ENCODE measurements at places on chromosomes 6 and 20.

DNA sequence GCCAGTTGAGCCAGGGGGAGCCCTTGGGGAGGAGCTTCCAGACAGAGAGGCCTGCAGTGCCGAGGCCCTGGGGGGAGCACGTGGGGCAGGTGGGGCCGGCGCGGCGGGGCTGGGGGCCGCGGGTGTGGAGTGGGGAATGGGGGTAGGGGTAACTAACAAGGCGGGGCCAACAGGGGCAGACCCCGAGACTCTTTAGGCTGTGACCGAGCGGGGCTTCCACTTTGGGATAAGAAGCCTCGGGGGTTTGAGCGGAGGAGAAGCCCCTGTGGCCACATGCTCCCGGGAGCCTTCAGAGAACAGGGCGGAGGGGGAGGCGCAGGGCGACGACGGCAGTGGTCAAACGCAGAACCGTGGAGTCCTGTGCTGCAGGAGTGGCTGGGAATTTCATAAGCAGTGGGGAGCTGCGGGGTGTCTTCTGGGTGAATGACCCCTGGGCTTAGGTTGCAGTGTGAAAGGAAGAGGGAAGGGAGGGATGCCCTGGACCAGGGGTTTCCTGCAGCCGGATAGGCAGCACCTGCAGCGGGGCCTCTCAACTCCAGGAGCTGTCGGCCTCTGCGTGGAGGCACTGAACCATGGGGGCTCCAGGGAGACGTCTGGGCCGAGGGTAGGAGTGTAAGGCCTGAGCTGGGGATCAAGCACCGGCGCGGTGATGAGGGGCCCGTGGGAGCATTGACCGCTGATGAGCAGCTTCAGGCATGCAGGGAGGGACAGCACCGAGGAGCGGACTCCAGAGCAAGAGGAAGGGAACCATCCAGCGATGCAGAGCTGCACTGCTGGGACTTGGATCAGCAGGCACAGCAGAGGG is 121.0 kb downstream of the SYNDIG1 start:
- no peak for DNase-seq

DNA sequence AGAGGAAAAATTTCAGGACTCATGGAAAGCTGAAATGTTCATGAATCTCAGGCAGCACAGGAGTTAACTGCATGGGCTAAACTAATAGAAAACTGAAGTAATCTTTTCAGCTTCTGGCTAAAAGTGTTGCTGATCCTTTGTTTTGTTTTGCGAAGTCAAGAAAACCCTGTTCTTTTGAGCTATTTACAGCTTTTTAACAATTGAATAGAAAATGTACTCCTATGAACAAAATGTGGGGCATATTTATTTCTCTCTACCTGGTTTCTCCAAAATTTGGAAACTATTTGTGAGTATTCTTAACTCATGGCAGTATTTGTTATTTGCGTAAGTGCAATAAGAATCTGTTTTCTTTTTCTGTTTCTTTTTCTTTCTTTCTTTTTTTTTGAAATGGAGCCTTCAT is 818.8 kb upstream of the CITED2 start:
- no peak for DNase-seq

DNA sequence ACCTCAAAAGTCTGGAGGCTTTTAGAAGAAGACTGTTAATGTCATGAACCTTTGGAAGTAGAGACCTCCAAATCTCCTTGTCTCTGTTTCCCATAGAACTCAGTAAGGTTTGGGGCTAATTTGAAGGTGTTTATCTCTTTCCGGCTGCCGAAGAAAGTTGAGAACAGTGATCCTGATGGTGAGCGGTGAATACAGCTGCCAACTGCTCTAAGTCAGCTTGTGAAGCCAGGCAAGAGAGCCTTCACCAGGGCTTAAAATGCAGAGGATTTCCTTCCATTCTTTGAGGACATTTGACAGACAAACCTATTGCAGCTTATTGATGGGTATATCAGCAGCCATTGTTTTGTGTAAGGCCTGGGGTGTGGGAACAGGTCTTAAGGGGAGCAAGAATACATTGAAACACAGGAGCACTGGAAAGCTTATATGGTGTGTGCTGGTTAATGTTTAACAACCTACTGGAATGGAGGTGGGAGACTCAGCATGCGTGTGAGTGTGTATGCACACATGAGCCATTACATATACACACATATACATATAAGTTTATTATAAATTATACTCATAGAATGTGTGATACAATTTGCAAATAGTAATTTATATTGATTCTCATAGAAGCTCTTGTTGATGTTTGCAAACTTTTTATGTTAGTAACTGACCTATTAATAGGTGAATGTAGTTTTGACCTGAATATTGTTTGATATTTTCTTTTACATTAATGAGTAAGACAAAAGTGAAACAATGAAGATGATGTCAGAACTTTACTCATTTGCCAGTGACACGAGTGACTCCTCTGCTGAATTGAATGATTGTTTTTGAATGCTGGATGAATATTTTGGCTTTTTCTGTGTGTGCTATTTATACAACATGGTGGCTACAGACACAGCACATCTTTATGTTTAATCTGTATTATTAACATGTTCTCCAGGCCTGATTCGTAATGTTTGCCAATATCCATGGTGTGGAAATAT is 18.1 kb downstream of the PLEKHG1 start:
- DNase-seq = no peak

- DNase-seq = no peak
Measured at GRCh38 chr6:14501914-14502313, 384.3 kb downstream of the CD83 start.

DNA sequence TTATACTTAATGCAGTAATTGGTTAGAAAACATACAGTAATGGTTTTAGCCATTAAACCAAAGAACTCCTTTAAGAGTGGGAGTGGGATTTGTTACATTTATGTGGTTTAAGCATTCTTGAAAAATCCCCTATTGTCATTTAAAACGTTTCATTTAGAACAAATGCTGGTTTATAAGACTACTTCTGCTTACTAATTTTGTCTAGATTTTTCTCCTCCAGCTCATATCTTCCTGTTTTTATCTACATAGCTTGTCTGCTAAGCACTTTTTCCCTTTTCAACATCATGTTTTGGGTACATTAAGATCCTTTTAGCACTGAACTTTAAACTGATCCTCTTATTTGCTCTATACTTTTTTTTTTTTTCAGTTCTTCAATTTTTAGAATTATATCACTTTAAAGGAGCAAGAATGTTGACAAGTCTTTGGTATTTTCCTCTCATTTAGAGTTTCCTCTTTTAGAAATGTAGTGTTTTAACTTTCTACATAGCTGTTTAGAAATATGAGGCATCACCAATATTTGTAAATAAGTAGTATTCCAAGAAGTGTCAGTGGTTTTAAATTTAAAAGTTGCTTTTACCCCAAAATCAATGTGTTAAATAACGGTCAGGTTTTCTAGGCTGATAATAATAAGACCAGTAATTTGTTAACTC is 80.9 kb downstream of the SESN1 start:
- DNase-seq = no peak

GRCh38 chr20:45507011-45507820 is 8.2 kb downstream of the SPINT3 start:
- no peak for DNase-seq

- DNase-seq = no peak
Measured at GRCh38 chr6:55826941-55827340, 48.4 kb downstream of the BMP5 start.

DNA sequence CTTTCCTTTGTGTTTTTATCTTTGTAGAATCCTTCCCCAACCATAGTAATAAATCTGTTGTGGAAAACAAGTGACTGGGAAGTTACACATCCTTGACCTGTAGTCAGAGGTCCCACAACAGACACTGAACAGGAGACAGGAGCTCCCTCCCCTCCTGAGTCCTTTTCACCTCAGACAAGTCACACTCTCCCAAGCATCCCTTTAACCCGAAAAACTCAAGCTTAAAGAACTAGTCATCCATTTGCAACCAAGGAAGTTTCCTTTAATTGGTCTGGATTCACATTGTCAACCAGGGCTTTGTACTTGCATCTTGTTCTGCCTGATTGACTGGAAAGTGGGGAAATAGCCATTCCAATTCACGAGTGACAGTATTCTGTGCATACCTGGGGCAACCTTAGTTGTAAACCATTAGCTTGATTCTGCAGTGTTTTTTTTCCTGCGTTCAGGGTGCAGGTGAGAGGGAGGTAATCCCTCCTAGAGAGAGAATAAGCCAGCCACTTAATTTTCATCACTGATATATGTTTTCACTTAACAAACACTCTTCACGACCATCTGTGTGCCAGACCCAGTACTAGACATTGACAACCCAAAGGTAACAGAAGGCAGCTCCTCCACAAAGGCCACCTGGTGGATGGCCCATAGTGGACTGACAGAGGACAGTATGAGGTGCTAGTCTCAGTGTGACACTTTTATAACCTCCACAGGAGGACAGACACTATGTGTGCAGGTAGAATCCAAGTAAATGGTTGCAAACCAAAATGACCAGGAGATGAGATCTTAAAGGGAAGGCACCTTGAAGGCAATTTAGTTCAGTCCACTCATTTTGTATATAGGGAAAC is 112.4 kb downstream of the SLX4IP start:
- DNase-seq = no peak

DNA sequence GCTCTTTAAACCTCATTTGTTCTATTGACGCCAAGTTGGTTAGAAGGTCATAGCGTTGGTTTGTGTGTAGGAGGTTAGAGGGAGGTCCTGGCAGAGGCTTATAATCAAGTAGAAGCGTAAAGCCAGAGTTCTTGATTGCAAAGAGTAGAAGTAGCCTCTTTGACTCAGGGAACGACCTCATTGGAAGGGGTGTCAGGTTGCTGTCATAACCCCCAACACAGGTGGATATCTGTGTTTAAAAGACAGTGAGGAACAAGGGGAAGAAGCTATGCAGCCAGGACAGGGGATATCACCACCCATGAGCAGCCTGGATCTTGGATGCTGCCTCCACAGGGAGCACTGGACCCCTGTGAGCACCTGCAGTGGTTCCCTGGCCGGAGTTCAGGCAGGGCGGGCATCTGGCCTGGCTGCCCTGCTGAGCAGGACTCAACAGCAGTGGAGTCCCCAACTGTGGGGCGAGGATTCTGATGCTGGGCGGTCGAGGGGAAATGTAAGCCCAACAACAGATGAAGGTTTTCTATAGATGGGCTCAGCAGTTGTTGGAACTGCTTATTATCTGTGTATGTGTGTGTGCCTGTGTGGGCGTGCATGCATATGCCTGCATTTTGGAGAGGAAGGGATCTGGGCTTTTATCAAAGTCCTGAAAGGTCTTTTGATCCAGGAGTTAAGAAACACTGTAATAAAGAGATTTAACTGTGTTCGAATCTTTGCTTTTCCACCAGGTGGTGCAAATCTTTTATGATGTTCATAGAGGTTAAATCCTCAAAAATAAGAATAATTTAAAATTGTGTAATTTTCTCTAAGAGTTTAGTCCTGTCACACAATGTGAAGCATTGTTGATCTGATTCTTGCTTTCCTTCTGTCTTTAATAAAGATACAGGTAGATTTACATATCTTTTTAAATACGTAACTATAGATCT is 27.7 kb downstream of the HIVEP1 start:
- no peak for DNase-seq

GRCh38 chr6:148533309-148534107 is 190.9 kb downstream of the SASH1 start:
- DNase-seq = no peak

- no peak for DNase-seq
Measured at GRCh38 chr6:126797981-126798380, 320.5 kb upstream of the RSPO3 start.

DNA sequence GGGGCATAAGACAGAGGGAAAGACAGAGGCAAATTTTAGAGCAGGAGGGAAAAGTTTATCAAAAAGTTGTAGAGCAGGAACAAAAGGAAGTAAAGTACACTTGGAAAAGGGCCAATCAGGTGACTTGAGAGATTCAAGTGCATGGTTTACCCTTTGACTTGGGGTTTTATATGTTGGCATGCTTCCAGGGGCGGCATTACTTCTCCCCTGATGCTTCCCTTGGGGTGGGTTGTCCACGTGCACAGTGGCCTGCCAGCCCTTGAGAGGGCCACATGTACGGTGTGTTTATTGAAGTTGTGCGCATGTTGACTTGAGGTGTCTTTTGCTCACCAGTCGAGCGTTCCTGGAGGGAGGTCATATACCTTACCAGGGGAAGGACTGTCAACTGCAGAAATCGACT is 259.5 kb upstream of the JARID2 start:
- no peak for DNase-seq

- no peak for DNase-seq
Measured at GRCh38 chr6:1802491-1803395, 193.0 kb downstream of the FOXC1 start.

DNA sequence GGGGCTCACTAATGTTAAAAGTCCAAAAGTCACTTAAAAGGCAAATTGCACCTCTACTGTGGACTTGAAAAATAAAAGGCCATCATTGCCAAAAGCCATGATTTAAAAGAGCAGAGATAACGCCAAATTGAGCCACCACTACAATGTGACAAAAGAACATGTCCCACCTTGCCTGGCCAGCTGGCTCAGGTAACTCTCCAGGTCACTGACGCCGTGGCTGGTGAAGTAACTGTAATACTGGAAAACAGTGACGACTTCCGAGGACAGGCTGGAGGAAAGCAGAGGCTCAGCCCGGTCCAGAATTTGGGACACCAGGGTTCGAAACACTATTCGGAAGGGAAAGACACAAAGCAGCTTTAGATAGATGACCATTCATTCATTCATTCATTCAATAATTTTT is 29.3 kb upstream of the ARMH2 start:
- no peak for DNase-seq

DNA sequence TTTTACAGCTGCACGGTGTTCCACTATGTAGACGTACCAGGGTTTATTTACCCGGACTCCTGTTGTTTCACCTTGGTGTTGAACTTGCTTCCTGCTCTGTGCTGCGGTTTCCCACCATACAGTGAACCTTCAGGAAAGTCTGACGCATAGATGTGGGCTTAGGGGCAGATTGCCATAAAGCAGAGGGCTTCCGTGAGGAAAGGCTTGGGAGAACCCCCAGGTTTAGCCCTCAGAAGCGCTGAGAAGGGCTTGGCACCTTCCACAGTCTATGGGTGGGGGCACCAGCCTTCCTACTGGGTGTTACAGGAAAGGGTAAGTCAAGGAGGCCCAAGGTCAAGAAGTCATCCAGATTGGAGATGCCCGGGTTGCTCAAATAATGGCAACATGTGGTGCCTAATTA is 19.2 kb upstream of the MRPS18A start:
- DNase-seq = no peak

GRCh38 chr6:17454316-17455005 is 61.1 kb downstream of the CAP2 start:
- DNase-seq = no peak

DNA sequence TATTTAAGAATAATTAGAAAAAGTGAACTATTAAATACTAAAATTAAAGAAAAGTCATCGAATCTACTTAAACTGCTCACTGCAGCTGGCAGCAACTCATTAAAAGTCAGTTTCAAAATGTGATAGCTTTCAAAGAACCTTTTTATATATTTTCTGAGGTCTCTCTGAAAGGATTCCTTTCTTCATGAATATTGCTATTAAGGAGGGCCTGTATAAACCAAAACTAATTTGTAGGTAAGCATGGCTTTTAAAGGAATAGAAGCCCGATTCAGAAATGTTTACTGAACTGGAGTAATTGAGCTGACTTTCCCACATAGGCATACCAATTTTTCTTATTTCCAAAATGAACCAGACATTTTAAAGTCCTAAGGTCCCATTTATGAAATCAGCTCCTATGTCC is 41.2 kb upstream of the ENPP1 start:
- no peak for DNase-seq

- no peak for DNase-seq
Measured at GRCh38 chr6:117194978-117195377, 70.4 kb upstream of the VGLL2 start.
